ENCODE measurements at places on chromosomes 11 and 22.
A peak's percentile ranks its signal among the peaks of the same experiment; 100 is the strongest.

DNA sequence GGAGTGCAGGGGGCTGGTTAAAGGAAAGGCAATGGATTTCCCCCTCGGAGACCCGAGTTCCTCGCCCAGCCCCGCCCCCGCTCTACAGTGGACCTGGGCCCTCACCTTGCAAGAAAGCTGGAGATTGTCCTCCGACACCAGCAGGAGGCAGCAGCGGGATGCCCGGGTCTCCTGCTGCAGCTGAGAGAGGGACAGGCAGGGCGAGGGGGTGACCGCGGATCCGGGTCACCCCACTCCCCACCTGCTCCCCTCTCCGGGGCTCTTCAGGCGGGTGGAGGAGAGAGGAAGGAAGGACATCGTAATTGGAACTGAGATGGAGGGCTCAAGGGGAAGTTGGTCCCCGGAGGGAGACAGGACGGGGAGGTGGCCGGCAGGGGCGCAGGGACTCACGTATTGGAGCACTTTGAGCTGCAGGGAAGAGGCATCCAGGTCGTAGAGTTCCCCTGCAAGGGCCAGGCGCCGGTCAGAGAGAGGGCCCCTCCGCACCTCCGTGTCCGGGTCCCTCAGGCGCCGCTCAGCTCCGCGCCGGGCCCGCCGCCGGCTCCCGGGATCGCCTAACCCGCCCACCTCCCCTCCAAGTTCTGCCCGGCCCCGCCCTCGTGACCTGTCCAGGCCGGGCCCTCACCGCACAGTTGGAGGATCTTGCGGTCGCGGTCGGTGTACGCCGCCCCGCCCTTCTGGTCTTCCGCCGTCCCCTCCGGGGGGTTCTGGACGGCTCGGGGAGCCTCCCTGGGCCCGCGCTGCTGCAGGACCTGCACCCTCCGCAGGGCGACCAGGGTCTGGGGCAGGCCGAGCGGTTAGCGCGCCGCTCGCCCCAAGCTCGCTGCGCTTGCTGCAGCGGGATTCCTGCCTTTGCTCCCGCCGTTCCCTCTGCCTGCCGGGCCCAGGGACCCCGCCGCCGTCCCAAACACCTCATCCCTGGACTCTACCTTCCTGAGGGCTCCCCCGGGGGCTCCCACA is 84.1 kb downstream of the PDE2A start:
- no peak for DNase-seq

- DNase-seq = no peak
These were observed at the start of gene SMIM35 for GRCh38 chr11:118086913-118087768. Gene SMIM35, minus strand, starts transcription at chr11:118086963. Its CDS starts 206 bp downstream, at chr11:118086757.

DNA sequence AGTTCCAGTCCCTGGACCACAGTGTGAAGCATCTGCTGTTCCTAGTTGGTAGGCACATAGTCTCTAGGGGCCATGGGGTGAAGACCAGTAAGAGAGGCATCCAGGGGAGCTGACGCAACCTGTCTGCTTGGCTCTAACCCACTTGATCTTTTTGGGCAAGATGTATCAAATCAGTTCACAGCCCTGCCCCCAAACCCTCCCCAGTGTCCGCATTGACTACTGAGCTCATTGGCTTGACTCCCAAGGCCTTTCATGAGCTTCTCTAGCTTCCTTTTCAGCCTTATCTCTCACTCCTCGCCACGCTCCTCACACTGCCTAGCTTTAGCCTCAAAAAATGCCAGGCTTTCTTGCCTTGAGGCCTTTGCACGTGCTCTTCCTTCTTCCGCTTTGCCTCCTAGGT is 29.7 kb upstream of the ABCC8 start:
- DNase-seq = no peak

DNA sequence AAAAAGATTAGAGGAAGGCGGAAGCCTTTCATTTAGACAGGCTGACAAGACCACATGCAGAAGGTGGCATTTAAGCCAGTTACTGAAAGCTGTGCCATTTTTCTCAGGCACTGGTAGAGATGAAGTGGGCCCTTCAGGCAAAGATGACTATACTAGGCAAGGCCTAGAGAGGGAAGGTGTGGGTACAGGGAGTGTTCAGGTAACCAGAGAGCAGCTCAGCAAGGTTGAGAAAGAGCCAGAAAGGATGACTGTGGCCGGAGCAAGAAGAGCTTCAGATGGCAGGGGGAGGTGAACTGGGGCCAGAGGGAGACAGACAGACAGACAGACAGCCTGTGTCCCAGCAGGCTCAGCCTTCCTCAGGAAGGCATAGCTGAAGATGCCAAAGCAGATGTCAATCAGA is 88.1 kb upstream of the NARS2 start:
- no peak for DNase-seq

GRCh38 chr11:2801711-2802388 is 83.7 kb downstream of the CDKN1C start:
- DNase-seq = peak; percentile 41

- DNase-seq = no peak
These were observed 11.5 kb downstream of the KIAA0930 start for GRCh38 chr22:45229181-45229580.

GRCh38 chr11:113849713-113850112 is 25.7 kb downstream of the USP28 start:
- no peak for DNase-seq

DNA sequence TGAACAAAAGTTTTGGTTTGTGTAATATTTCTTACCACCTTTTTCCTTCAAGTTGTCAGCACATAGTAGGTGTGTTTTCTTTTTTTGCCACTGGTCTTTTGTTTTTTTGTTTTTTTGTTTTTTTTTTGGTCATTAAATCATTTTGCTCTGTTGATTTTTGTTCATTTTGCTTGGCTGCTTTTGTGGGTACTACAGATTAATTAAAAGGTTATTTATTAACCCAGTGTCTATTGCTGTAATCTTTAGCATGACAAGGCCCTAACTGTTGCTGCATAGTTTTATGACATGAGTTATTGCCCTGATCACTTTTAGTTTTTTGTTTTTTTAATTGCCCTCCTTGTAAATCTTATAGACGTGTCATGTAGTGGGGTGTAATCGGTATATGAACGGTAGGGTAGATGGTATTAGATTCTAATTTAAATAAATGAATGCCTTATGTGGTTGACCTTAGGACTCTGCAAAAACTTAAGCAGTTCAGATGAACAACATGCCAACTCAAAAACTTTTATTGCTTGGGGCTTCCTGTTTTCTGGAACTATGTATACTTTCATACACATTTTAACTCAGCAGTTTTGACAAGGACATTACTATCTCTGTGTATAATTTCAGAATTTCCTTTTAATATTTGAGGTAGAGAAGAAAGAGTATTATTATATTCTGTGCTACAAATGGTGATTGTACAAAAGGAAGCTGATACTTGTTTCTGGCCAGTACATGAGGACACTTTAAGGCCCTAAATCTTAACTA is 7.9 kb downstream of the EWSR1 start:
- DNase-seq = no peak

DNA sequence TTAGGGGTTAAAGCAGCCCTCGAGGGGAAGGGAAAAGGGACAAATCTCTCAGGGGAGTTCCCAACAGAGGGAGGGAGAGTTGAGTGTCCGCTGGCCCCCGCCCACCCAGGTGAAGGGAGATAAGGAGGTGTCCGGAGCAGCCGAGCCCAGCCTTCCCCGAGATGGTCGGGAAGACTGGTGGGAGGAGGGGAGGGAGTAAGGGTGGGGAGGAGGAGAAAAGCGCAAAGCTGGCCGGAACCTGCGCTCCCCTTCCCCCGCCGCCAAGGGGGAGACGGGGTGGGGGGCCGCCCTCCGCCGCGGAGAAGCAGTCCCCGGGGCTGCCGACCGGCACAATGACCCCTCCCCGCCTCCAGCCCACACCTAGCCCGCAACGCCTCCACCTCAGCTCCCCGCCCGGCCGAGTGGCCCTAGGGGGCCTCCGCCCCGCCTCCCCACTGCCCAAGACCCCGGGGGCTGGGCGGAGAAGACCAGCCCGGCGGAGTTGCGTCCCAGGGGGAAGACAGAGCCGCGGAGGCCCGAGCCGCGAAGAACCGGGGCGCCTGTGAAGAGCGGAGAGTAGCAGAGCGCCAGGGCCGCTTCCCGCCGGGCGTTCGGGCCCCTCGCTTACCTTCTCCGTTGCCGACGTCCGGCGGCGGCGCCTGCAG is 479 bp downstream of the RSF1 start:
- DNase-seq = peak; percentile 68

DNA sequence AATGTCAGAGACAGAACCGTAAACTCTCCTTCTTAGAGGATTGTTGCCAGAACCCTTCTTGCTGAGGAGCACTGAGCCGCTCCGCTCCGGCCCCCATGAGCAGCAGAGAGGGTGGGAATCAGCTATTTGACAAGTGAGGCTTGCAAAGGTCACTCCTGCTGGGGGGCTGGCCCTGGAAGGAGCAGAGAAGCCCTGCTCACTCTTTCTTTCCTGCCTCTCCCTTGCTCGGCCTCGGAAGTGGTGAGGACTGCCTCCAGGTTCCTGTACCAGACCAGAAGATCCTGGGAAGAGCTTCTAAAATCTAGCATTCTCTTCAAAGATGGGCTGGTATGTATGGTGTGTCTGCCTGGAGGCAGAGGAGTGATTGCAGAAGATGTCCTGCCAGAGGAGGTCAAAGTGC is 168.6 kb upstream of the NECTIN1 start:
- no peak for DNase-seq

- DNase-seq = no peak
These were observed 10.2 kb downstream of the MS4A10 start for GRCh38 chr11:60795291-60795690.

GRCh38 chr11:2930704-2931419 is 1.6 kb upstream of the PHLDA2 start:
- DNase-seq = no peak

DNA sequence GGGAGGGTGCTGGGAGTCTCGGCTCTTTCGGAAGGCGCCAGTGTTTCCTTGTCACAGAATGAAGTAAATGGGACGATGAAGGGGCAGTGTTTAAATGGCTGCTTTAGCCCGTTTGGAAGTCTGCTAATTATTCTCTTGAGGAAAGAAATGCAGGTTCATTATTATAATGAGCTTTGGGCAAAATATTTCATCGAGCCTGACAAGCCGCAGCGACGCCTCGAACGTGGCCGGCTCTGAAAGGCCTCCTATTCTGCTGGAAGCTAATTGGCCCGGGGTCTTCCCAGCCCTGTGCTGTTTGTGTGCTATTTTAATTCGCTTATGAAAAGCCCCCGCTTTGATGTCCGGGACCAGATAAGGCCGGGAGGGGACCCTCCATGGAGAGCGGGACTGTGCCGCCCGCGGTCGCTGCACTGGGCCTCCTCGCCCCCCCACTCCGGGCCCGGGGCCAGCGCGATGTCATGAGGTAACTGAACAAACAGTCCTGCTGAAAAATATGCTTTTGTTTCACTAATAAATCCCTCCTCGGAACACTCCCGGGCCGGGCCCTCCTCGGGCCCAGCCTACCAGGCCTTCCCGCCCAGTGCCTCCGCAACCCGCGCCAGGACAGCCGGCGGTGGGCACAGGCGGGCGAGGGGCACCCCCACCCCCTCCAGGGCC is 78.4 kb downstream of the CDKN1C start:
- DNase-seq = peak; percentile 80

DNA sequence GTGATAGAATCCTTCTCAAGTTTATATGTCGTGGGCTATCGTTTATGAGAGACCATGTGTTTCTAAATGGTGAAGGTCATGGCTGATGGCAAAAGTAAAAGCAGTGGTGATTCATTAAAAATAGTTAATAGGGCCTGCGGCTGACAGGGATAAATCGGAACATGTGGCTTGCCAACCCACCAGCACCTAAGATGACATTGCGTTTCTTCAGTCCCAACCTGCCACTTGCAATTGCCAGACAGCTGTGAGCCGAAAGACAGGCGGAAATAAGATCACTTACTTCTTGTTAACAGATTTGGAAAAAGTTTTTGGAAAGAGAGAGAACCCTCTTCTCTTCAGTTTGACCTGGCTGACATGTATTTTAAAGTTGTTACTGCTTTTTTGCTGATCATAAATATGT is 131.5 kb upstream of the MPPED2 start:
- DNase-seq = no peak

GRCh38 chr11:69496202-69496557 is 14.7 kb downstream of the LINC01488 start:
- no peak for DNase-seq

- no peak for DNase-seq
These were observed 930.7 kb downstream of the BRD1 start for GRCh38 chr22:48896766-48897644.

DNA sequence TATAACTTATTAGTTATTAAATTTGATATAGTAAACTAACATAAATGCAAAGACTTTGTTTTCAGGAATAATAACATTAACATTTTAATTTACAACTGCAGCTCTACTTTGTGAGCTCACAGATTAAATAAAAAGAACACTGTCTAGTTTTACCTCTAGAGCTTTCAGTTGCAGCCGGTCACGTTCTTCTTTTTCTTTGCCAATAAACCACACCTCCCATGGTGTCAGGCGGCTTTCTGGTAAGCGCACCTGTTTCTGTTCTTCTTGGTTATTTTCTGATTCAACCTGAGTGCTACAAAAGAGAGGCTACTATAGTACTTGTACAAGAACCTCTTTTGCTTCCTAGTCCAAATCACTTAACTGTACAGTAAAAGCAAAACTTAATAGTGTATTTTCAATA is 5.8 kb downstream of the CCDC34 start:
- DNase-seq = no peak

- no peak for DNase-seq
These were observed 177.7 kb downstream of the CADM1 start for GRCh38 chr11:115326526-115326925.

GRCh38 chr11:134452838-134453155 is 40.8 kb upstream of the B3GAT1 start:
- no peak for DNase-seq

- DNase-seq = no peak
These were observed 107.0 kb downstream of the MYO18B start for GRCh38 chr22:25848954-25849353.

- peak; percentile 30 for DNase-seq
These were observed 1457.0 kb downstream of the BRD1 start for GRCh38 chr22:48370508-48371325.

DNA sequence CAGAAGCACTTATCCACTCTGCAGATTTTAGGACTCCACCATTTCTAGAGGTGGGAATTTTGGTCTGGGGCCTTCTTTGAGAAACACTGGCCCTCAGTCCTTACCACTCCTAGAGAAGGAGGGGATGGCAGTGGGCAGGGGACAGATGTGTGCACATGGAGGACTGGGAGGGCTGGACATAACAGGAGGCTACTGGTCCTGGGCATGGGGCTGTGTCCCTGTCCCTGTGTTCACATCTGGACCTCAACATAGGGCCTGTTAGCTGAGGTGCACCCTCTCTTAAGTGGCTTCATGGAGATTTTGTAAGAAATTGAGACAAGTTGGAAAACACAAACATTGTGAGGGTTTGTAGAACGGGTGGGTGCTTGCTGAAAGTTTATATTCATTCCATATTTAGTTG is 103.4 kb downstream of the ATXN10 start:
- DNase-seq = no peak

DNA sequence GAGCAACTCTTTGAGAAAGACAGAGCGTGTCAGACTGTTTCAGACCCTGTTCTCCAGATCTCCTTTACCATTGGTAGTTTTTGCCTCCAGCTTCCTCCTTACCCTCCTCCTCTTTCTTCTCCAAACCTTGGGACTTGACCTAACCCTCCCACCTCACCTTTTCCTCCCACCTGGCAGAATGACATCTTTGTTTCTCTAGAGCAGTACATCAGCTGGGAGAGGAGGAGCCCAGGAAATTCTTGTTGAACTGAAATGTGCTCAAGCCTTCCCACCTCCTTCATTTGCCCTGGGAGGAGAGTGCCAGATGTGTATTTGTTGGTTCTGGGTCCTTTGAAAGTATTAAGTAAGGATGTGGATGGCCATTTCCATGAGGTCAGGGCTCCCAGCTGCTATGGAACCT is 17.4 kb downstream of the OSBP2 start:
- no peak for DNase-seq

All from ascending aorta (tissue), 2 donors.